ENCODE measurements at places on chromosomes 2 and 18.
A peak's percentile ranks its signal among the peaks of the same experiment; 100 is the strongest.

GRCh38 chr18:6207941-6208340 lies 206.8 kb downstream of the L3MBTL4 start:
- no peaks in the 10 kb centered on the region for H3K27me3 ChIP-seq
- H3K4me1 ChIP-seq, result no peaks in the 10 kb centered on the region
- DNase-seq, result no peak
- H3K27ac ChIP-seq, result no peak overlapping the region
- H3K4me3 ChIP-seq, result no peak overlapping the region

DNA sequence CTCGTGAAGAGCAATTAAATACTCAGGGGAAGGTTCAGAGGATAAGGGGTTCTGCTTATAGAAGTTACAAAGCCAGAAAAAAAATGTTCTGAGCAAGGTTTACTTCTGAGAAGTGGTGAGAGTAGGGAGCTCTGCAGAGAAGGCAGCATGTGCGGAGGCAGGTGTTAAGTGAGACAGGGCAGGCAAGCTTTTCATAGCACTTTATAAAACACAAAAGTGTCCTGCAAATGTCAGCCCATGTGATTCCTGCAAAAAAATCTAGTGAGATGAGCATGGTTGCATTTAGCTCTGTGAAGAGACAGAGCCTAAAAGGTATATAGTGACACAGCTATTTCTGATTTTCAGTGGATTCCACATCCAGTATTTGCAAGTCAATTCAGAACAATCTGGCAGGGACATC lies 223.8 kb upstream of the SYT4 start:
- H3K27me3 ChIP-seq, result no peaks in the 10 kb centered on the region
- H3K27ac ChIP-seq, result no peak overlapping the region
- no peaks in the 10 kb centered on the region for H3K4me1 ChIP-seq
- H3K36me3 ChIP-seq, result no peaks in the 10 kb centered on the region

GRCh38 chr2:98012561-98012991 lies 16.8 kb upstream of the TMEM131 start:
- no peak for DNase-seq
- H3K36me3 ChIP-seq, result no peaks in the 10 kb centered on the region
- no peaks in the 10 kb centered on the region for H3K27me3 ChIP-seq
- H3K27ac ChIP-seq, result no peak overlapping the region
- H3K4me1 ChIP-seq, result no peaks in the 10 kb centered on the region
- no peak overlapping the region for H3K4me3 ChIP-seq

DNA sequence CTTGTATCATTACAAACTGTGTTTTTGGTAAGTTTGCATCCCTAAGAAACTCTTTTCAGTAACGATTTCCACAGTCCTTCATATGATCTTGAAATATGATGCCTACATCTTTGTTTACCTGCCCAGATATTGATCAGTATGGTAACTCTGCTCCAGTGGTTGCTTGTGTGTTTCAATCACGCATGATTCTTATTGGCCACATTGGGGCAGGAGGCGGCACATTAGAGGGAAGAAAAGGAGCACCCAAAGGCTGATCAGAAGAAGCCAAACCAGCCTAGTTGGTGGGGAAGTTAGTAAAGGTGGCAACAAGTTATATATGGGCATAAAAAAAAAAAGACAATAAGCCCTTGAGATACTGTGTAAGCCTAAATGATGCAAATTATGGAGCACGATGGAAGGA lies 158.9 kb downstream of the RHBDD1 start:
- no peaks in the 10 kb centered on the region for H3K4me1 ChIP-seq
- H3K27me3 ChIP-seq, result no peaks in the 10 kb centered on the region
- peak; percentile 11 for DNase-seq
- no peak overlapping the region for H3K27ac ChIP-seq

DNA sequence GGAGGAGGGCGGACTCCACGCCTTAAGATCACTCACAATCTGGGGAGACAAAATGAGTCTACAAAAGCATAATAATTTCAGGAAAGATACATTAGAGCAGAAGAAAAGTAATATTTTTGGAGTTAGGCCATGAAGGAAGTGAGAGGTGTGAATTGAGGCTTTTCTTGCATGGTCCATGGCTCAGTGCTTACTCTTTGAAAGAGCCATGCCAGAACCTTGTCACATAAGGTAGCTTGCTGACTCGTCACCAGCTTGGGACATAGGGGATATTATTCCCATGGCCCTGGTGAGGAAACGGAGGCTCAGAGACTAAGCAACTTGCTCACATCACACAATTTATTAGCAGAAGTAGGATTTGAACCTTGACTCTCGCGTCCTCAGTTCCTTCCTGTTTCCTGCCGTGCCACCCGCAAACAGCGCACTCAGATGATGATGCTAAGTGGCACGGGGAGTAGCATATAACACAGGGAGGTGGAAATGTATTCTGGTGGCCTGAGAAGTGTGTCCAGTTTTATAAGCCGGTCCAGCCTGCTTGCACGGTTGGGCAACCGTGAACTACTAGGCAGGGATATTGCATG lies 312.2 kb upstream of the EPAS1 start:
- H3K4me3 ChIP-seq, result no peak overlapping the region
- no peak for DNase-seq
- no peaks in the 10 kb centered on the region for H3K27me3 ChIP-seq
- no peaks in the 10 kb centered on the region for H3K36me3 ChIP-seq

DNA sequence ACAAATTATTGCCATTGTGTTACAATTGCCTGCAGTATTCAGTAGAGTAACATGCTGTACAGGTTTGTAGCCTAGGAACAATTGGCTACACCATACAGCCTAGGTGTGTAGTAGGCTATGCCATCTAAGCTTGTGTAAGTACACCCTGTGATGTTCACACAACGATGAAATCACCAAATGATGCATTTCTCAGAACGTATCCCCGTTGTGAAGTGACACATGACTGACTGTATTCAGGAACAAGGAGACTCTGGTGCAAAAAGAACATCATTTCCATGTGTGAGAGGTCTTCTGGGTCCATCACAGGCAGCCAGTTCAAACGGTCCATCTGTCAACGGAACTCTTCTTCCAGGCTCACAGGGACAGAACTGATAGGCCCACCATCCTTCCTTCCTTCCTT lies 263.7 kb downstream of the ANAPC1 start:
- no peaks in the 10 kb centered on the region for H3K27me3 ChIP-seq
- no peak overlapping the region for H3K27ac ChIP-seq
- H3K36me3 ChIP-seq, result no peaks in the 10 kb centered on the region
- H3K4me1 ChIP-seq, result no peaks in the 10 kb centered on the region

DNA sequence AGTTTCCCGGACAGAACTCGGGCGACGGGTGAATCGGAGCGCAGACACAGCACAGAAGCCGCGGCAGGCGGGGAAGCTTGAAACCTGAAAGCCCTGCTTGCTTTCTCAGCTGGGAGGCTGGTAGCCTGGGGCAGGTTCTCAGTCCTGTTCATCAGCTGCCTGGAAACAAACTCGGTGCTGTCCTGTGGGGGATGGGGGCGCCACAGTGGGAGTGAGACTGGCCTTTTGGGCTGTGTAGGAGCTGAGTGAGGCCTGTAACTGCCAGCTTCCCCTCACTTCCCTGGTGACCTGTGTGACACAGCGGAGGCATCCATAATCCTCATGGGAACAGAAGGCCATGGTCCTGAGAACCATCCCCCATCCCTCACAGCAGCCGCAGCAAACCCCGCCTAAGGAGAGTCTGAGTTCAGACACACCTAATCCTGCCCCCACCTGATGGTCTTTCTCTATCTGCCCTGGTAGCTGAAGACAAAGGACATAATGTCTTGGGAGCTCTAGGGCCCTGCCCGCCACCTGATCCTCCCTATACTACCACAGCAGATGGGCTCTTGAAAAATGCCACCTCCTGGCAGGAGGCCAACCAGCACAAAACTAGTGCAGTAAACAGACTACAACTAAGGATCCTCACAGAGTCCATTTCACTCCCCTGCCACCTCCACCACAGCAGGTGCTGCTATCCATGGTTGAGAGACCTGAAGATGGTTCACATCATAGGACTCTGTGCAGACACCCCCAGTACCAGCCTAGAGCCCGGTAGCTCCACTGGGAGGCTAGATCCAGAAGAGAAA lies 52.7 kb upstream of the LDLRAD4 start:
- no peaks in the 10 kb centered on the region for H3K4me1 ChIP-seq
- no peak overlapping the region for H3K27ac ChIP-seq
- peak; percentile 7 for DNase-seq
- H3K36me3 ChIP-seq, result no peaks in the 10 kb centered on the region
- no peak overlapping the region for H3K4me3 ChIP-seq

GRCh38 chr2:21220930-21221329 lies 97.2 kb downstream of the TDRD15 start:
- no peak for DNase-seq
- H3K27me3 ChIP-seq, result no peaks in the 10 kb centered on the region

GRCh38 chr18:65422544-65423136 lies 328.2 kb upstream of the CDH7 start:
- no peak overlapping the region for H3K4me3 ChIP-seq
- no peak for DNase-seq
- no peaks in the 10 kb centered on the region for H3K4me1 ChIP-seq
- no peak overlapping the region for H3K27ac ChIP-seq
- H3K27me3 ChIP-seq, result no peaks in the 10 kb centered on the region

DNA sequence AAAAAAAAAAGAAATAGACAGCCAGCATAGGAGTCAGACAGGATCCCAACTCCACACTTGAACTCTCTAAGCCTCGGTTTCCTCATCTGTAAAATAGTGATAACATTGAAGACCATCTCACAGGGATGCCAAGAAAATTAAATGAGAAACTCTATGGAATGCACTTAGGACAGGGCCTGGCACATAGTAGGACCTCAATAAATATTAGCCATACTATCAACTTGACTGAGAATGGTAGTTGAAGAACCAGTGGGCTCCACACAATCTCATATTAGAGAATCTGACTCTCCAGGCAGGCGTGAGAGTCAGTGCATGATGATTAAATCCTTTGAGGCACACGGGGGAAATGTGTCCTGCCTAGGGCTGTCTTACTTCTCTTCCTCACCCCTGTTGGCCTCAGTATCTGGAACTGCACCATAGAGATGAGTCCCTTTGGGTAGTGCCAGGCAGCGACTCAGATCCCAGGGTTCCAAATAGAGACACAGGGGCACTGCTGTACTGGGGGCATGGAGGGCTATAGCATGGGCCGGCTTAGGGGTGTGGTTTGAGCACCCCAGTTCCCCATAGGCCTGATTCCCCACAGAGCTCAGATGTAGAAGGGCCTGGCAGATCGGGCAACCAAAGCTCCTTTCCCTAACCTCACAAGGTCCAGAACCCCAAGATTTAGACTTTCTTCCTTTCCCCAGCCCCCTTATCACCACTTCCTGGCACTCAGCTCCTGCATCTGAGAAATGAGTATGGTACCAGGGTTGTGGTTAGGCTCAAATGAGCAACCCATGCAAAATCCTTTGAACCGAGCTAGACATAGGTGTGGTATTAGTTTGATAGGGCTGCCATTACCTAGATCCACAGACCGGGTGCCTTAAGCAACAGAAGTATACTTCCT lies 51.3 kb upstream of the CAB39 start:
- no peaks in the 10 kb centered on the region for H3K27me3 ChIP-seq
- DNase-seq, result no peak
- H3K27ac ChIP-seq, result no peak overlapping the region

DNA sequence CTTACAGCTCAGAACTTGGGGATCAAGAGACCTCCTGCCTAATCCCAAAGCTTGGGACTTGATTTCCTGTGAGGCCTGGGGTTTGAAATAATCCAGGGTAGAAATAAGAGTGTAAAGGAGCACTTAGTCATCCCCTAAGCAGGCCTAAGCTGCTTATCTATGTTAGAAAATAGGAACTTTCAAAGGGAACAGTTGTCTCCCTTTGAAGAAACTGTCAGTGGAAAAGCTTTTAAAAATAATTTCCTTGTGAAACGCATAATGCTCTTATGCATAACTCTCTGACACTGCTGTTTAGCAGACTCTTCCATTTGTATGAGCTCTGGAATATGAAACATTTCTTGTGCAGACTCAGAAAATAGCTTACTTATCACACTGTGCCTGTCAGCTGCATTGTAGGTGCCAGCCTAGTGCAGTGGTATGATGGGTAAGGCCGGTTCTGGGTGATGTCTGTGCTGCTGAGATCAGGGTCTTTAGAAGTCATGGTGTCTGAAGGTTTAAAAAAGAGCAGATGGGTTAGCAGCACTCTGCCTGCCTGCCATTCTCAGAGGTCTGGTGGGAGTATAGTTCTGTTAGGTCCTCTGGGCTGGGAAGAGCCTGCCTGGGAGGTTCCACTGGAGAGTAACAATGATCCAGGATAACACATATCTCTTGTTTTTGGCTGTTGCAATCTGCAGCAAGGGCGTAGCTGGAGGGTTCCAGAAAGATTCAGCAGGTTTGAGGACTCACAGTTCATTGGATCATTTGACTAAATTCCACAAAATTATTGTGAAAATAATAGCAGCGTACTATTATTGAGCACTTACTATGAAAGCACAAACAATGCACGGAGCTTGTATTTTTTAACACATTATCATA lies 283.2 kb upstream of the MEX3C start:
- H3K36me3 ChIP-seq, result no peaks in the 10 kb centered on the region
- no peak overlapping the region for H3K27ac ChIP-seq
- DNase-seq, result no peak
- no peaks in the 10 kb centered on the region for H3K27me3 ChIP-seq

GRCh38 chr2:19857806-19858205 lies 44.0 kb downstream of the TTC32 start:
- H3K27me3 ChIP-seq, result no peaks in the 10 kb centered on the region
- H3K27ac ChIP-seq, result no peak overlapping the region
- DNase-seq, result no peak
- no peak overlapping the region for H3K4me3 ChIP-seq

DNA sequence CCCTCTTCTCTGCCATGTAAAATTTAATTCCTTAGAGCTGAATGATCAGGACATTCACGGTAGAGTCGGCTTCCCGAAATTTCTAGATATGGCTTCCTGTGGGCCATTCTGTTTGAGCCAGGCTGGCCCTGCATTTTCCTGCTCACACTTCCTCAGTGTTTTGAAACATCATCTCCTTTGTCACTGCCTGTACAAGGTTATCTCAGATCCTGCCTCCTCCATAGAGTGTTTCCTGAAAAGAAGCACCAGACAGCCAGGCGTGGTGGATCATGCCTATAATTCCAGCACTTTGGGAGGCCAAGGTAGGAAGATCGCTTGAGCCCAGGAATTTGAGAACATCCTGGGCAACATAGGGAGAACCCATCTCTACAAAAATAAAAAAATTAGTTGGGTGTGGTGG lies 43.6 kb downstream of the GRHL1 start:
- DNase-seq, result no peak
- no peaks in the 10 kb centered on the region for H3K4me1 ChIP-seq
- H3K27me3 ChIP-seq, result no peaks in the 10 kb centered on the region
- H3K4me3 ChIP-seq, result no peak overlapping the region

- no peak for DNase-seq
- H3K36me3 ChIP-seq, result no peaks in the 10 kb centered on the region
- H3K4me1 ChIP-seq, result peaks cover 6% of the 10 kb centered on the region
- no peak overlapping the region for H3K4me3 ChIP-seq
Measured at GRCh38 chr18:12373116-12373770, 3.8 kb downstream of the AFG3L2 start.

DNA sequence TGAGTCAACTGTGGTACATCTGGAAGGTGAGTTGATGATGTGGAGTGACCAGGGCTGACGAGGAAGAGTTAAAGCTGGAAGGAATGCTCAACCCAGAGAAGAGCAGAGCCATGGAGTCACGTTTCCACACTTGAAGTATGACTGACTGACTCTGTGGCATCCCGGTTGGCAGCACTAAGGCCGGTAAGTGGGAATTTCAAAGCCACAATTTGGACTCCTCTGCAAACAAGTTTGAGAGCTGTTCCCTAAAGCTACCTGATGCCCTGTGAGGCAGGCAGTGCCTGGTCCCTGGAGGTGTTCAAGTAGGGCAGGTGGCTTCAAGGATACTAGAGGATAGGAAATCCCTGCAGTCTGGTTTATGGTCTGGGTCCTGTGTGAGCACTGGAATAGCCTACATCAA lies 69.3 kb upstream of the ITGB6 start:
- peaks cover 16% of the 10 kb centered on the region for H3K4me1 ChIP-seq
- no peak overlapping the region for H3K27ac ChIP-seq
- DNase-seq, result no peak
- no peaks in the 10 kb centered on the region for H3K36me3 ChIP-seq
- H3K4me3 ChIP-seq, result peak overlapping the region; percentile 40
- no peaks in the 10 kb centered on the region for H3K27me3 ChIP-seq
